Activated CD4-positive, alpha-beta memory T cell treated with anti-CD3 and anti-CD28 coated beads, Interleukin-2, amount 10 ng/mL, durations not matched to agents 7 days and 5 days (primary cell): ENCODE measurements at places on chromosomes 3 and 15.
A peak's percentile ranks its signal among the peaks of the same experiment; 100 is the strongest.

- DNase-seq: no peak
These were observed 317.4 kb downstream of the FHIT start for GRCh38 chr3:60933824-60934223.

GRCh38 chr3:79467721-79468120, 300.1 kb downstream of the ROBO1 start:
- DNase-seq: no peak

- no peak for DNase-seq
These were observed 146.9 kb downstream of the KLF13 start for GRCh38 chr15:31473385-31474058.

GRCh38 chr15:66771351-66771650, 69.3 kb downstream of the SMAD6 start:
- no peak for DNase-seq

DNA sequence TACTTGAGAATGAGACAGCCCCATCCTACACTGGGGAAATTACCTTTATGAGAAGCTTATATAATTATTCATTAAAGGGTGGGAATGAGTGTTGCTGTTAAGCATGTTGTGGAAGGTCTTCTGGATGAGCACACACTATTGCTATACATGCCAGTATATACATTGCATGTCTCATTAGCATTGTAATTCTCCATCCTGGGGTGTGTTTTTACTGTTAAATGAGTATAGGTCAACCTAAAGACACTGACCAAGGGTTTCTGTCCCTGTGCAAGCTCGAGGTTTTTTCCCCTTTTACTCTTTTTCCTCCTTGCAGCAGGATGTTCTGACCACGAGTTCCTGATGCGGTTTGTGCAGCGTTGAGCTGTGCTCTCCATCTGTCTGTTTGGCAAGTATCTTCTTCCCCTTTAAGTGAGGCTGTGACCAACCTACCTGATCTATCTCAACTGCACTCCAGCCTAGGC, 7.2 kb upstream of the IVD start:
- peak; percentile 39 for DNase-seq

DNA sequence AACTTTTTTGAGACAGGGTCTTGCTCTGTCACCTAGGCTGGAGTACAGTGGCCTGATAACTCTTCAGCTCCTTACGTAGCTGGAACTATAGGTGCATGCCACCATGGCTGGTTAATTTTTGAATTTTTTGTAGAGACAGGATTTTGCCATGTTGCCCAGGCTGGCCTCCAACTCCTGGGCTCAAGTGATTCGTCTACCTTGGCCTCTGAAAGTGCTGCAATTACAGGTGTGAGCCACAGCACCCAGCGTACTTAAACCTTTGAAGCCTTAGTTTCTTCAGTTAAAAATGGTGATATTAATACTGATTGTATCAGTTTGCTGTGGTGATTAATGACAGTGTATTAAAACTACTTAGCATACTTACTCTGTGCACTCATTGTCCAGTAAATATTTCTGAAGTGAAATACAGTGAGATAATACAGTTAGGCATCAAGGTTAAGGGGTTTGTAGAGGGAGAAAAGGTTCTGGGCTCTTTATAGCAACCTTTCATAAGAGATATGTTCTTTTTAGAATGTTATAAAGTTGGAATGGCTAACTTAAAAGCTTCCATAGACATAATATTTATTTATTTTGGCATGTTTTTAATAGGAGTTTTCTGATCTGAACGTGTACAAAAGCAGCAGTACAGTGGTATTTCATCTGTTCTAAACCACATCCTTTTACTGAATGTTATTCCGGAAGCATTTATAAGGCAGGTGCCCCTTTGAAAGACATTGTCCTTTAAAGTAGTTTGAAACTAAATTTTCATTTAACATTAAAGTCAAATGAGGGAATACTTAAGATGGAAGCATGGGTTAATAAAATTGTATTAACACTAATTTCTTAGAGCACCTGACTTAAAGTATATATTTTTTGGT, 23.6 kb downstream of the NCK1 start:
- no peak for DNase-seq

DNA sequence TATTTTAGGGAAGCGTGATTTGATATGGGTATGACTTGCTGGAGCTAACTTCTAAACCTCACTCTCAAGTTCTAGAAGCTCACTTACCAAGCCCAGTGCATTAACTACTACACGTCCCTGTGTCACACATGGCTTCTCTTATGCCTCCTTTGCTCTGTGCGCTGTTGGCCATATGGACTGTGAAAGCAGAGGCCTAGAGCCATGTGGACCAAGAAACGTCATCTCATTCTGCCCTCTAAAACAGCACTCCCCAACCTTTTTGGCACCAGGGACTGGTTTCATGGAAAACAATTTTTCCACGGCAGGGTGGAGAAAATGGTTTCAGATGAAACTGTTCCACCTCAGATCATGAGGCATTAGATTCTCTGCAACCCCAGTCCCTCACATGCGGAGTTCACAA, 11.7 kb downstream of the MTMR14 start:
- no peak for DNase-seq

GRCh38 chr15:92801774-92802464, 98.2 kb upstream of the CHD2 start:
- DNase-seq: no peak

DNA sequence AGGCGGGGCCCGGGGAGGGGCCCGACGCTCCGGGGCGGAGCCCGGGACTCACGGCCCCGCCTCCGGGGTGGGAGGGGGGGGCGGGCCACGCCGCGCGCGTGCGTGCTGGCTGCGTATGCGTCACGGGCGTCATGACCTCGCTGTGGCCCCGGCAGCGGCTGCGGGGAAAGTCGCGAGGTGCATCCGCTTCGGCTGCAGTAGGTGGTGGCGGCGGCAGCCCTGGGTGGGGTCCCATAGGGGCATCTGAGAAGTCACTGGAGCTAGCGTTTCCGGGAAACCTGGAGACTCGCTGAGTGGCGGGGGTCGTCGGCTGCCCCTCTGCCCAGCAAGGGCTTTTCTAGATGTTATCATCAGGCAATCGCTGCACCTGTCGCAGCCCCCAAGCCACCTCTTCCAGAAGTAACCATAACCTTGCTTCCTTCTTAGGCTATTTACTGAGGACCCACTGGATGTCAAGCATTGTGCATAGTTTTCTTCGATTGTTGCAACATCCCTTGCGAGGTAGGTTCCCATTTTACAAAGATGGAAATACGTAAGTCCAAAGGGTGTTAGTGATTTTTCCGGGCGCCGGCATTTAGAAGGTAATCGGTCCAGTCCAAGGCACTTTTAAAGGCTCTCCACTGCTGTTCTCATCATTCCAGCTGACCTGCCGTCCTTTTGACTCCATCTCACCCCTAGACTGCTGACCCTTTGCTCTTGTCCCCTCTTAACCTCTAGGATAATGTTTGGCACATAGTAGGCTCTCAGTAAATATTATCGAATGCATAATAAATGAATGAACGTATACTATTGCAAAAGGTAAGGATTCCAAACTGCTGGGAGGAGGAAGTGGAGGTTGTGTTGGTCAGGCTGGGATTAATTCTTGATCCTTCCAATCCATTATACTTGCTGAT, at the start of gene GDPGP1:
GDPGP1 (plus strand) TSS at position 114 of the 893 bp plus-strand sequence. CDS start 6,700 bp downstream, outside the sequence.
- DNase-seq: no peak

- DNase-seq: no peak
These were observed 83.9 kb upstream of the MEF2A start for GRCh38 chr15:99481951-99482230.

DNA sequence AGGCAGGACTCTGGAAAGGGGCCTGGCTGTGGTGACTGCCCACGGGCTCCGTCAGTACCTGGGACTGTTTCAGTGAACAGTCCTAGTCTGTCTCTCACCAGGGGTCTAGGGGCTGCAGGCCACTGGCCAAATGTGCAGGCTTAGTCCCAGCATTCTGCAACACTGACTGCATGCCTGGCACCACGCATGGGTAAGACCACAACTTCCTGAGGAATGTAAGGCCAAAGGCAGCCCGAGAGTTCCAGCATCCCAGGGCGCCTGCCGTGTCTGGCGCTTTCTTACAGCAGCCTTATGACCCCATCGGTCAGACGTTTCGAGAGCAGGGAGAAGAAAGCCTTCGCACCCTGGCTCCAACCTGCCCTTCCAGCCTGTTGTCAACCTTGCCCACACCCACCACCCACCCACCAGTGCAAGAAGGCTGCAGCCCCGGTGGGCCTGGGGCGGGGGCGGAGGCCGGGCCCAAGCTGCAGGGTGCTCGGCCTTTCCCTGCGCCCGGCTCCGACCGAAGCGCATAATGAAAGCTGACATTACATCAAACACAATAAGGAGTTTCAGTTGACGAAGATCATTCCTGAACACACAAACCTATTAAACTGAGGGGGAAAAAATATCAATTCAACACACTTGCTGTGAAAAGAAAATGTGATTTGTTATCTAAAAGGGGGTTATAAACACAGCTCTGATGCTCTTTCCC, 29.5 kb upstream of the TMEM115 start:
- no peak for DNase-seq

DNA sequence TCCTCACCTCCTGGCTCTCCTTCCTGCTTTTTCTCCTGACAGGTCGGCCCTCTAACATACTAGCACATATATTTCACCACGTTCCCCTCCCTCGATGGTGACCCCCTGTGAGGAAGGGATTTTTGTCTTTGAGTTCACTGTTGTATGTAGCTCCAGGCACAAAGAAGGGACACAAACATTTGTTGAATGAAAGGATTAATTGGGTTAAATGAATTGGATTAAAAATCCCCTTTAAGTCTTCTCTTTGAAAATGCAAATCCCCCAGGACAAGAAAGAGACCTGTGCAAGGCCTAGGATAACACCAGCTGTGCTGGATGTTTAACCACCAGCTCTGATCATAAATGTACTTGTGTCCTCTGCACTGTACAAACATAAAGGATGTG, 3.3 kb downstream of the CALML4 start:
- no peak for DNase-seq

GRCh38 chr3:187263270-187263669, 28.3 kb downstream of the MASP1 start:
- DNase-seq: no peak

DNA sequence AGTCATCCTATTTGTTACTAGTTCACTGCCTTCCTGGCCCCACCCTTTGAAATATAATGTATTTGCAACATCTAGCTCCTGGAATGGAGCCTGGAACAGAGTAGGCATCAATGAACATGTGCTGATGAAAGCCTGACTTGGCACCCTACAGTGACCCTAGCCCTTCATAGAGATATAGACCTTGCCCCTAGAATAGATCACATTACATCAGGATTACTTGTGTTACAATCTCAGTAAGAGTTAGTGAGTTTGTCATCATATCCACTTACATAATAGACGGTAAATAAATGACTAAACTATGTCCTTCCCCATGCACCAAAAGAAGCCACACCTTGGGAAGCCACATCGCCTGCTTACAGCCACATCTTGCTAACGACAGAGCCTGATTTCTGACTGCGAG, 110.5 kb upstream of the WNT5A start:
- no peak for DNase-seq

DNA sequence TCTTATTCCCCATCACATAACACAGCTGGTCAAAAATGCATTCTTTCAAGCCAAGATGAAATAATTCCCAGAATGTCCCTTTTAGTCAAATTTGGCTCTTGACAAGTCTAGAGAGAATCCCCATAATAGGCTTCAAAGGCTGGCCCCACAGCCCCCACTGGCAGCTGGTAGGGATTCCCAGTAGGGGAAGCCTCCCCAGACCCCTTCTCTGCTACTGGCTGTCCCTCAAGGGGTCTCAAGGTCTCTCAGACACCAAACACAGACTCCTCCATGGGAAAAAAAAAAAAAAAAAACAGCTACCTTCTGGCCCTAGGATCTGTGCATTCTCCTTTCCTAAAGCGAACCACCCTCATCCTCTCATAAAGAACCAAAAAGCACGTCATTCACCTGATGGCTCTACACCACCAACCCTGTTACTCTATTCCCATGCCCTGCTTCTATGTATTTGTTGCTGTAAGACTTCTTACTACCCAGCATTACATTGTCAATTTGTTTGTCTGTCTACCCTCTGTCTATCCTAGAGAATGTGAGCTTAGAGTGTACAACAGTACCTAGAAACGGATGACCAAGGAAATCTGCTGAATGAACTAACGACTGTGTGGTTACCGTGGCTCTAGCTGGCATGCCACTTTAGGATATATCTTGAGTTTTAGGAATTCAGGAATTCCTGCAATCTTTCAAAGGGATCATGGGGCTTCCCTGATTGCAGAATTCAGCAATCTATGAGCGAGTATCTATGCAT, 164.1 kb upstream of the NSMCE3 start:
- DNase-seq: no peak

DNA sequence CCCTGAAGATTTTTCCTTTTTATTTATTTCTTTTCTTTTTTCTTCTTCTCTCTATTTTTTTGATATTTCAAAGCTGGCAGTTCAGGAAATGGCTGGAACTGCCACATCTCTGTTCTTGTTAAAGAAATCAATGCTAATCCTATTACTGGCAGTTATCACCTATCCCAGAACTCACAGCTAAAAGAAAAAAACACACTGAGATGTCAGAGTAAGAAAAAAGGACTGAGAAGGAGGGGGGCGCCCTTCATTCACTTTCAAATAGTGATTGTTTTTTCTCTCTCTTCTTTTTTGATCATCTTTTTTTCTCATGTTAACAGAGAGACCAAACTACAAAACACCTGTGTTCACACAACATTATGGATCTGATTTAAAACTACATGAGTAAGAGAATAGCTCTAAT, 337.1 kb downstream of the IL20RB start:
- DNase-seq: no peak
